ENCODE measurements at places on chromosomes 6 and 20.
A peak's percentile ranks its signal among the peaks of the same experiment; 100 is the strongest.

DNA sequence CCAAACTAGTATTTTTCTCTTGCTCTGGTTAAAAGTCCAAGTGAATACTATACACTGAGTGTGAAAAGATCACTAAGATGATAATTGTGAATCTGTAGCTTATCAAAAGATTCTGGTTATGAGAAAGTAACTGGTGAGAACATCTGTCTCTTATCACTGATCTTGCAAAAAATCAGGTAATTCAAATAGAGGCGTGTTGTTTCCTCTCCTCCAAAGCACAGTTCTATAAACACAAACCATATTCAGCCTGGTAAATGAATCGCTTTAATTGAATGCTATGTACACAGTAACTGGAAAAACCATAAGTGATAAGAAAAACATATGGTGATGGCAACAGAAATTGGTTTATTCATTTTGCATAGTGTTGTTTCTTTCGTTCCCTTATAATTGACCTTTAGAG is 161.0 kb downstream of the RALGAPA2 start:
- no peak for DNase-seq

- no peak for DNase-seq
Measured at GRCh38 chr20:47879771-47880170, 94.5 kb upstream of the SULF2 start.

DNA sequence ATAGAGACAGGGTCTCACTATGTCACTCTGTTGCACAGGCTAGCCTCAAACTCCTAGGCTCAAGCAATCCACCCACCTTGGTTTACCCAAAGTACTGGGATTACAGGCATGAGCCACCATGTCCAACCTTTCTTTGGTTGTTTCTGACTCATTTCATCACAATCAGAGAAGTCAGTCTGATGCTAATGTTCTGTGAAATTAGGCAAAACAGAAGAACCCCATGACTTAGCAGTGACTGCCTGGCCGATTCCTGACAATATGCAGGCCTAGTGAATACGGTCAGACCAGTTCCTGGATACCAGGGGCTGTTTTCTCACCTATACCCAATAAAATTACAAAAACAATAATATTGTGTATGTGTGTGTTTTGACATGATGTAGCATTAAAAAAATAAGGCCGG is 58.8 kb upstream of the BTN3A2 start:
- DNase-seq, result no peak

- no peak for DNase-seq
Measured at GRCh38 chr20:58344741-58345140, 35.2 kb downstream of the RAB22A start.

DNA sequence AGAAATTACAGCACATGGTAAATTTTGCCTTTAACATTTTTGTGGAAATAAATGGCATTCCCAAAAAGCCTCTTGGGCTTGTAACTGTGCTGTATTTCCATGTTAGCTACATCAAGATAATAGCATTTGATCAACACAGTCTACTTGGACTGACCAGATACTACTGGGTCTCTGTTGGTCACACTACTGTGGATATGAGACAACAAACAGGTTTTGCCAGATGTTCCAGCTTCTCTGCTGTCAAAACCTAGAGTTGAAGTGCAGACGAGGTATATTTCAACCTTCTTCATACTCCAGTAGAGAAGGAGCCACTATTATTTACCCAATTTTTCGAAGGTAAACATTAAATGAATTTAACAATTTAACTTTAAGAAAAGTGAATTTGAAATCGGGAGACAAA is 284.7 kb upstream of the CITED2 start:
- no peak for DNase-seq

DNA sequence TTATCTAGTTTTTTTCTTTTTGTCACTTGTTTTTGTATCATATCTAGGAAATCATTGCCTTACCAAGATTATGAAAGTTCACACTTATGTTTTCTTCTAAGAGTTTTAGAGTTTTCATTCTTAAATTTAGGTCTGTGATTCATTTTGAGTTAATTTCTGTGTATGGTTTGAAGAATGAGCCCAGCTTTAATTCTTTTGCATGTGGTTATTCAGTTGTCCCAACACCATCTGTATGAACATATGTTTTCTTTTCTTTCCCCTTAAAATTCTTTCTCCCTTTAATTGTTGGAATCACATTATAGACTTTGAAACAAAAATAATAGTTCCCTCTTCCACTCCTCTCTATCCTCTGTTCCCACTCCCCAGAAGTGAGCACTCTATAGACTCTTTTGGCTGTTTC is 85.4 kb downstream of the SLX4IP start:
- DNase-seq, result no peak

- no peak for DNase-seq
Measured at GRCh38 chr20:63403403-63404105, 42.4 kb upstream of the CHRNA4 start.

- no peak for DNase-seq
Measured at GRCh38 chr20:20930500-20930899, 175.7 kb downstream of the LINC00237 start.

DNA sequence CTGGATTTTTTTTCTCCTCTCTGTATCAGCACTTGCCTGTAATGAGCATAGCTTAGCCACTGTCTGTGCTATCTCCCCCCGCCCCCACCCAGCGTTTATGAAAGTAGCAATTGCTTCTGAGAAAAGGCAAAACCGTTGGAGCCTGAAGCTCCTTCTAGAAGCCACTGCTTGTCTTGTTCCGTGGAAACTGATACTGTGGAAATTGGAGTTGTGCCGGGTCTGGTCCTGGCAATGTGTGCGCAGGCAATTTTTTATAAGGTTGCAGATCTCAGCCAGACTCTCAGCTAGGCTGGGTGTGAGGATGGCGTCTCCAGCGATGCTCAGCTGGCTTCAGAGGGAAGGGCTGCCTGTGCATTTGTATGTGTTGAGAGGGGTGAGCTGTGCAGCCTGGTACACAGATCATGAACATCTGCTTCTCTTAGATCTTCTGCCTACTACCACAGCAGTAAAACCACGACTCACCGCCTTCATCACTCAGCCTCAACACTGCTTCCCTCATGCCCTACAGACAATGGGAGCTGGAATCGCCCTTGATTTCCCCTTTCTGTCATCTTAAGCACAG is 72.4 kb upstream of the GTSF1L start:
- no peak for DNase-seq

DNA sequence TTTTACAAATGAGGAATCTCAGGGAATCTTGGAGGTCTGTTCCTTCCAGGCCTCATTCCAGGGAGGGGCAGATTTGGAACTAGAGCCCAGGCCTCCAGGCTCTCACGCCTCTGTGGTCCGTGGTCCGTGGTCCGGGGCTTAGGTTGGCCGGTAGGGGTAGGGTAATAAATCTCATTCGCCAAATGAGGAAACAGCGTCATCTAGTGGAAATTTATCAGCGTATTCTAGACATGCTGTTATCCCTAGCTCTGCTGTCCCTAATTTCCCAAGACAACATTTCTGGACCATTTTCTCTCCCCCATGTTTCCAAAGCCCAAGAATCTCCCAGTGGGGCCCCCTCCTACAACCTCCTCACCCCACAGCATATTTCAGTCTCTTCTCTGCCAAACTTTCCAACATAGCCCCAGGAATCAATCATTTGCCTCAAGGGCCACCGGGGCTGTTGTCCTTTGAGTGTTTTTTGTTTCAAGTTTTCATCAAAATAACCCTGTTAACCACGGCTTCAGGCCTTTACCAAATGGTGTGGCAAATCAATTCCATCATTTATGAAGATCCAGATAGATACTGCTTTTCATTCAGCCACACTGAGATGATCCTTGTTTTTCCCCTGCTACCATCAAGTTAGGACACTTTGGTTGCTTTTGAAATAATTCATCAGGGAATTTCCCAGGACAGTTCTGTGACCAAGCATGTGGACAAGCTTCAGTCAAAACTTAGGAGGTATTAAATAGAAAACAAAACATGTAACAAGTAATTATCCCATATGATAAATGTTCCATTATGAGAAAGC is 126.8 kb downstream of the ALDH8A1 start:
- peak; percentile 22 for DNase-seq

DNA sequence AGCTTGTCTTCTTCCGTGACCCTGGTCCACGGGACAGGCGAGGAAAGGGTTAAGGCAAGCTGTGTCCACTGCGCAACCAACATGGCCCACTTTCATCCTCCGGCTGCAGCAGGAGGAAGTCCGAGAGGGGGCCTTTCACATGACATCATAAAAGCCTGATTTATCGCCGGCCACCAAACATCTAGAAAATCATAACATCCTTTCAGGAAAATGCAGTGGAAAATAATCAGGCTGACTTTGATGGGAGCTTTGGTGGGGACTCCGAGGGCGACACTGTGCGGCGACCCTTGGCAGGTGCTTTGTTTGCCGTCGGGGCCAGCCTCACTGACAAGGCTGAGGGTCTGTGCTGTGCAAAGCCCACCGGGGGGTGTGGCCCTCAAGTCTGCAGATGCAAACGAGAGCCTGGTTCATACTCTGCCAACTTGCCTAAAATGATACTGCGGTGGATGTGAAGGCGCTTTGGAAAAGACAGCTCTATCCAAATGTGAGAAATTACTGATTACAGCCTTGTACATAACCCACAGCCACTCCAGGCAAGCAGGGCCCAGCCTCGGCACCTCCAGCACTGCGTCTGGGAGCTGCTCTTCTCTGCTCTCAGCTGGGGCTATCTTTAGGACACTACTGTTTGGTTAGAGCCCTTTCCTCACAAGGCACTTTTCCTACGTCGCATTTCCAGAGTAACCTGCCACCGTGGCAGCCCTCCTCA is 25.7 kb downstream of the FOXC1 start:
- no peak for DNase-seq

DNA sequence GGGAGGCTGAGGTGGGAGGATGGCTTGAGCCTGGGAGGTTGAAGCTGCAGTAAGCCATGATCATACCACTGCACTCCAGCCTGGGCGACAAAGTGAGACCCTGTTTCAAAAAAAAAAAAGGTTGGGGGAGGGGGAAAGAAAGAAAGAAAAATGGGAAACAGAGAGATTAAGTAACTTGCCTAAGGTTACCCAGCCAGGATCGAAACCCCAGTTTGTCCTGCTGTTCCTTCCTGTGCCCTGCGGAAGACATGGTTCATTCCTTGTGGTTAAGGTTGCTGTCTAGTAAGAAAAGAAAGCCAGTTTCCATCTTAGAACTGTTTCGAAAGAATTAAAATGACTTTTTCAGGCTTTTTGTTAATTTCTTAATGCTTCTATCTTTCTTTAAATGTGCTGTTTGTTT is 29.8 kb downstream of the C6orf89 start:
- DNase-seq, result no peak

GRCh38 chr6:128474481-128474880 is 45.9 kb downstream of the PTPRK start:
- DNase-seq, result no peak

DNA sequence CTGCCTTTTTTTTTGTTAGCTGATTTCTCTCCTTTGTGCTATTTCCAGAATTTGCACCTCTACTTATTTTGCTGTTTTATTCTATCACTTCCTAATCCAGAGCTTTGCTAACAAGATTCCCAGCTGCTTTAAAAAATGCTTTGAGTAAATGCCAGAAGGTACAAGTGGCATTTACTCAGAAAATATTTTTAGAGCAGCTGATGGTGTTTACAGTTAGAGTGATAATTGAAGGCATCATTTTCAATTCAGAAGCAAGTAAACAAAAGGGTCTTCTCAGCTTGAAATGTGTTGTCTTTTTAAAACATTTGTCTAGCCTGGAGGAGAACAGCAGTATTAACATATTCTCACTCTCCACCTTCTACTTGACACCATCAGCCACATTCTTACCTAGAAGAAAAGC is 99.9 kb downstream of the OTOR start:
- no peak for DNase-seq

- no peak for DNase-seq
Measured at GRCh38 chr6:33696076-33696475, 15.4 kb downstream of the UQCC2 start.

- DNase-seq, result no peak
Measured at GRCh38 chr6:135647521-135647920, 150.0 kb upstream of the AHI1 start.

- no peak for DNase-seq
Measured at GRCh38 chr6:144344646-144345045, 59.5 kb downstream of the UTRN start.

DNA sequence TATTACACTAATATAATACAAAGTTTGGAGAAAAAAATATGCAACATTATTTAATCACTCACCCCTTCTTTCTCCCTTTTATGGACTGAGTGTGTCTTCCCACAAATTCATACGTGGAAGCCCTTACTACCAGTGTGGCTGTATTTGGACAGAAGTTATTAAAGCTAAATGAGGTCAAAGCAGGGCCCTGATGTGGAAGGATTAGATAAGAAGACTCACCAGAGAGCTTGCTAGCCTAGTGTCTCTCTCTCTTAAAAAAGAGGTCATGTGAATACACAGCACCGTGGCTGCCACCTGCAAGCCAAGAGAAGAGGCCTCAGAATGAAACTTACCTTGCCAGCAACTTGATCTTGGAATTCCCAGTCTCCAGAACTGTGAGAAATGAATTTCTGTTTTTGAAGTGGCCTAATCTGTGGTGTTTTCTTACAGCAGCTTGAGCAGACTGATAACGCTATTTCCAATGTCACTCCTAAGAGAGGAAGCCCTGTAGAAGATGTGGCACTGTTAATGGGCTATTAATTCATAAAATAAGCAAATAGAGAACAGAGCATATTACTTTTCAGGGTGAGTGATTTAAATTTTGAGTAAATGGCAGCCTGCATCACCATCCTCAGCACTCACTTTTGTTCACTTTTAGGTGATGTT is 233.4 kb downstream of the TBC1D7 start:
- no peak for DNase-seq

GRCh38 chr6:157479464-157480303 is 98.7 kb downstream of the ZDHHC14 start:
- DNase-seq, result no peak

- DNase-seq, result no peak
Measured at GRCh38 chr6:168939041-168939440, 314.6 kb downstream of the THBS2 start.

GRCh38 chr6:39553860-39554802 is 171.1 kb downstream of the KIF6 start:
- peak; percentile 2 for DNase-seq

DNA sequence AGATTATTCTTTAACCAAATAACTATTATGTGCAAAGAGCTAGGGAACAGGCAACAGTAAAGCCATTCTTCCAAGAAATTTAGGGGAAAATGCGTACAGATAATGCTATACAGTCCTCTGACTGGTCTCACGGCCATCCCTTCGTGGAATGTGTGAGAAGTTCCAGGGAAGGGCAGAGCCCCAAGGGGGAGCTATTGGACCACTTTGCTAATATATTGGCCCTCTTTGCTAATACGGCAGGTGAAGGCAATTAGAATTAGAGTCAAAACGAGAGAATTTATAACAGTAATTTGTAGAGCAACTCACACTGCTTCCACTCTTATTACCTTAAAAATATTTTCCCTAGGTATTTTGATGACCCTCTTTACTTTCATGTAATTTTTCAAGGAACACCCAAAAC is 140.4 kb downstream of the IMPG1 start:
- no peak for DNase-seq
